ENCODE measurements at places on chromosomes 4 and X. TPM values are rescaled to one million over a fixed set of nuclear protein-coding genes. Genes with fewer than 3 reads are reported as not detected.

NAP1L2 gene
- 1.3 TPM for total RNA-seq

COL4A5 gene
- total RNA-seq = 13.5 TPM

LINC00632 gene
- total RNA-seq = 2.3 TPM

MSX1 gene
- total RNA-seq = 11.6 TPM

WNK3 gene
- not detected for total RNA-seq

GAGE12G gene
- total RNA-seq = not detected

PJA1 gene
- 16.4 TPM for total RNA-seq

AR gene
- 3.5 TPM for total RNA-seq

FRAS1 gene
- total RNA-seq = 3.1 TPM

Measured in A549 treated with CpdA at 1 μM for 4 hours (cell line).